ENCODE measurements at places on chromosomes 2 and 18.

GRCh38 chr2:2234398-2235195 lies 96.5 kb downstream of the MYT1L start:
- no peak for DNase-seq

GRCh38 chr18:10530852-10531251 lies 5.0 kb downstream of the NAPG start:
- no peak for DNase-seq

DNA sequence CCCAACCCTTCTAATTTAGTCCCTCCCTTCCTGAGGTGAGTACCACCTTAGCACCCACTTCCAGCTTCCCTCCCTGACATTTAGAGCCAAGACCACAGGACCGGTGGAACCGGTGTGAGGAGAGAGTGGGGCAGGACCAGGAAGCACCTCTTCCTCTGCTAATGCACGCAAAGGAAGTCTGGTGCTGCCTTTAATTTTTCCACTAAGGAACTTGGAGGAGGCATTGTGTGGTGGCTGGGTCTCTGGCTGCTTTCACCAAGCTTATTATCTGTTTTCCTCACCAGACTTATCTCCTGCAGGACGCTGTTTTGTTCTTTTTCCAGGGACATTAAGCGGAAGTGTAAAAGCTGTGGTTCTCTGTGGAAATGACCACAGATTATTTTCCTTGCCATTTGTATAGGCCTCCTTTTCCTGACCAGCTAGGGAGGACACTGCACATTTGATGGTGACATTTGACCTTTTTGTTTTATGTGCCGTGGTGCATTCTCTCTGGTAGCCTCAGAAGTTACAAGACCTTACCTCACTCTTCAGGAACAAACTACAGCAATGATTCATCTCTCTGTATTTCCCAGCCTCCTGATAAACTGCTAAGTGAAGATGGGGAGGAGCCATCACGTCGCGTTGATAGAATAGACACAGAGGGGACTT lies 39.8 kb upstream of the SPTBN1 start:
- no peak for DNase-seq

- DNase-seq, result no peak
Measured at GRCh38 chr18:30970196-30970816, 72.2 kb downstream of the DSC3 start.

DNA sequence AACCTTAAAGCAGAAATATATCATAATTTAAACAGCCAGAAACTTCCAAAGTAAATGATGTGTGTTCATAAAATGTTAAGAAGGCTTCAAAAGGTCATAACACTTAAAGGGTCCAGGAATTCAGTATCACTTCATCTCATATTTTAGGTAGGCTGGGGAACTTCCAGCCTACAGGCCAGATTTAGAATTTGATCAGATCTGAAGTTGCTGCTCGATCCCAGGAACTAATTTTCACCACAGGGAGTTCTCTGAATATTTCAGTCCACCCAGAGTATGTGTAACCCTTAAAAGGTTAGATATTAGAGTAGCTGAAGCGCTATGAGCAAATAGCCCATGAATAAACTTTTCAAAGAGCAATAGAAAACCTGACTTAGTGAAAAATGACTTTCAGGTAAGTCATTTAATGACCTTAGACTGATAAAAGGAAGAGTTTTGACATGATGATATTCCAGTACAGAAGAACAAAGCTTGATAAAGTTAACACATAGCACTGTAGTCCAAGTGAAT lies 1.7 kb downstream of the WIPF1 start:
- DNase-seq, result no peak

- DNase-seq, result no peak
Measured at GRCh38 chr18:49814147-49814499, 790 bp upstream of the ACAA2 start.

DNA sequence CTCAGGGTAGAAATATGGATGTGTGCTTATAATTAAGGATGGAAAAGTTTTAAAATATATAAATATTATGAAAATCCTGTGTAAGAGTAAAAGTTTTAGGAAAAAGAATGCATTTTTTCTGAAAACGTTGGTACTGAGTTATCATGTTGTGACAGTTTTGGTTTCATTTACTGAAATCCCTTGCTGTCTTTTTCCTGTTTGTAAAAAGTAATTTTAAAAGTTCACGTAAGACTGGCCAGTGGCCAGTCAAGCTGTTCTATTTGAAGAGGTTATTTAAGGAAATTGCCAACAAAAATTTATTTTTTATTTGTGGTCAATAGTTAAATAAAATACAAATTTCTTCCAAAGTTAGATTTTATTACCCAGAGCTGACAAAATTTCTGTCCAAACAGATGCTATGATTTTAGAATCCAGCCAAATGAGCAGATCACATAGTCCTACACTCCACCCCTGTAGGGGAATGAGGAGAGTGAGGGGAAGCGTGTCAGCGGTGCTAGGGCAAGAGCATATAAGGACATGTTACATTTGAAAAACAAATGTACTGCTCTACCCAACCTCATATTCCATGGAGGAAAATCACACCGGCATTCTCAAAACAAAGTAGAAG lies 297.8 kb upstream of the TFPI start:
- no peak for DNase-seq

GRCh38 chr2:239625971-239626734 lies 225.3 kb upstream of the HDAC4 start:
- DNase-seq, result no peak

DNA sequence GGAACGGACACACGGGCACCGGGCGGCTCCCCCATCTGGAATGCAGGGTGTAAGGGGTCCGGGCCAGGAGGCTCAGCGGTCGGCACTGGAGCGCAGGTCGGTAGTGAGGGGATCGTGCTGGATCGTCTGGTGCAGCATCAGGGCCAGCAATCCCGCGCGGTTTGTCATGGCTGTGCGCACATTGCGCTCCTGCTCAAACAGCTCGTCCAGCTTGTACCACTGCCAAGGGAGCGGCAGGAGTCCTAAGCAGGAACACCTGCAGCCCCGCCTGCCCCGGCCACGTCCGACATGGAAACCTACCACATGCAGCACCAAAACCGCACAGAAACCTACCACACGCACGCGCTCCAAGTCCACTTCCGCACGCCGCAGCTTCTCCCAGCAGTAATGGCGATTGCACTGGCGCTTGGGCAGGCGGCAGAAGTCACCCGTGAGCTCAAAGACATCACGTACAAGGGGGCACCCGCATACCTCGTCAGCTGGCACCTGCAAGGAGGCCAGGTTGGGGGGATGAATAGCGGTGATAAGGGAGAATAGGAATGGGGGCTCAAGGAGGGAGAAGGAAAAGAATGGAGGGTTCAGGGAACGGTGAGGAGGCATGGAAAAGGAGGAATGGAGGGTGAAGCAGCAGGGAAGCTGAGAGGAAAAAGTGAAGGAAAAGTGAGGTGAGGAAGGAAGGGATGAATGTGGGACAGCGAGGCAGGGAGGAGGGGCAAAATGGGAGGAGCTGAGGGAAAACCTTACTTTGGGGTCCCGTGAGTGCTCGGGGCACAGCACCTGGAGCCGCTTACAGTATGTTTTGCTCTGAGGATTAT lies 1.4 kb upstream of the MBD1 start:
- no peak for DNase-seq

DNA sequence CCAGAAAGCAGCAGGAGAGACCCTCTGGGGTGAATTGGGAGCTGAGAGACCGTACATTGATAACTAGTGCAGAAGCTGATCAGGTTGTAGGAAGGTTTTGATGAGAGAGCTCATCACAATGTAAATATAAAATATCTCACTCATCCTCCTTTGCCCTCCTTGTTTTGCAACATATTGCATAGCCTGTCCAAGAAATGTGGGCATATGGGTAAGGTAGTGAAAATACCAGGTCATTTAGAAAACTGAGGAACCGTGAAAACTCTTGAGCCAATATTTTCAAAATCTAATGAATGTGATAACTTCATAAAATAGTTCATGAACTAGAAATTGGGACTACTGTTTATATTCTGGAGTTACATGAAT lies 31.4 kb downstream of the C18orf54 start:
- no peak for DNase-seq

- no peak for DNase-seq
Measured at GRCh38 chr2:102726128-102727087, 35.4 kb upstream of the TMEM182 start.

GRCh38 chr2:51807229-51807628 lies 775.3 kb upstream of the NRXN1 start:
- DNase-seq, result no peak

DNA sequence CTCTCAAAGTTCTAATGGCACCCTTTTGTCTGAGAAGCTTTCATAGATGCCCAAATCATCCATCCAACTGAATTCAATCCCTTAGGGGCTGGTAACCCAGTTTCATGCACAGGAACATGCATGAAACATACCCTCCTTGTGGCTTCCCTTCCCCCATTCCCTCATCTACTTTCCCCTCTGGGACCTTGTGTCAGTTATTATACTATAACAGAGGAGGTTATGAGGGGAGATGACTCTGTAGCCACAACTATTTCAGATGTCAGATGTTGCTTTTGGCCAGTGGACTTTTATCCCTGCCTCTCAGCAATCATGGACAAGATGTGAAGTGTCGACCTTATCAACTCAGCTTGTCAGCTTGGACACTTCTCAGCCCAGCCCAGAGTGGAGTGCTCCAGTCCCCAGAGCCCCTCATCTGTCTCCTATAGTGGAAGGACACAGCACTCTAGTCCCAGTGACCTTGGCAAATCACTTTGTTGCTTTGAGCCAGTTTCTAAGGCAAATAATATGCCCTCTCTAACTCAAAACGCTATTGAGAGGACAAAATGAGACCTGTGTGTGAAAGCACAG lies 8.4 kb downstream of the DHRS9 start:
- DNase-seq, result no peak

- DNase-seq, result no peak
Measured at GRCh38 chr2:112910219-112910618, 746 bp upstream of the IL37 start.

GRCh38 chr2:68391869-68392268 lies 26.8 kb downstream of the PLEK start:
- DNase-seq, result no peak

- no peak for DNase-seq
Measured at GRCh38 chr2:31202833-31203232, 14.5 kb downstream of the CAPN14 start.

GRCh38 chr2:111884592-111884964 lies 585 bp upstream of the ANAPC1 start:
- no peak for DNase-seq

GRCh38 chr18:26502823-26503222 lies 45.5 kb downstream of the KCTD1 start:
- DNase-seq, result no peak

GRCh38 chr2:144115739-144116291 lies 404.1 kb downstream of the ZEB2 start:
- no peak for DNase-seq

Data from T follicular helper cell (primary cell).